ENCODE measurements at places on chromosomes 12 and 14.

DNA sequence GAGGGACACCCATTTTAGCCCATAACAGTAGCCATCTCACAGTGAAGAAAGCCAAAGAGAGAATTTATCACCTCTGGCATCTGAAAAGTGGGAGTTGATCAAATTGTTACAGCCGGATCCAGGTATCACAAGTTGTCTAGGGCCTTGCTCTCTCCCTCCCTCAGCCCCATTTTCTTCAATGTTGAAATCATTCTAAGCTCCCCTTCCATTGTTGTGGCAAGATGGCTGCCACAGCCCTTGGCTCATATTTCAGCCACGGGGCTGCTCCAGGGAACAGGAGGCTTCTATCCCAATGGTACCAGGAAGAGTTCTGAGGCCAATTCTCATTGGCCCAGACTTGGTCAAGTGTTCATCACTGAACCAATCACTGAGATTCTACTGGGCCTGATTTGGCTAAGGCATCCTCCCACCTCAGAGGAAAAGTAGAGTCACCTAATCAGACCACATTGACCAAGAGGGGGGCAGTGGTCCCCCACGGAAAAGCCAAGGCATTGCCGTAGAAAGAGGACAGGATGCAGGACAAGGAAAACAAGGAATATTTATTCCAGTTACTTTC is 106.2 kb downstream of the GPATCH2L start:
- no peak for DNase-seq

DNA sequence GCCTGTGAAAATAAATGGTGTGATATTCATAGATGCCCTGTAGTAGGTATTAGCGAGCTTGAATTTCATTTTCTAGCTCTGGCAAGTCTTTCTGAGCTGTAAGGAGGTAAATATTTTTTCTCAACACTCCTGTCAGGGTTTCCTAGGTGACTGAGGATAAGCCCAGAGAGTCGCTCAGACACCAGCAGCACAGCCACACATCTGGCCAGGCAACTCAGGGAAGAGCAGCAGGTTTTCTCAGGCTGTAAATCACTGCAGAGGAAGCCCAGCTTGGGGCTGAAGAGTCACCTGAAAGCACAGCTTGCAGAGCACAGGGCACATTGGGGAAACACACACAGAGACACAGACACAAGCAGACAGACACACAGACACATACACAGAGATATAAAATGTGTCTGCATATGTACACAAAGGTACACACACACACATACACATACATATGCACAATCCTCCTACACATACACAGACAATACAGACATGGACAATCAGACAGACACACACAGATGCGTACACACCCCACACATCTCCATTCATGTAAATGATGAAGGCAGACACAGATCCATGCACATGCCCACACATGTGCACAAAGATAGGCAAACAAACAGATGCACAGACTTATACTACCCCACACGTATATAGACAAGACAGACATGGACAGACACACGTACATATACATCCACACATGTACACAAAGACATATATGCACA is 232.0 kb upstream of the TMTC1 start:
- DNase-seq, result no peak

GRCh38 chr12:52275686-52276085 is 1.2 kb downstream of the KRT86 start:
- DNase-seq, result no peak

GRCh38 chr12:64814432-64814831 is 10.0 kb upstream of the TBC1D30 start:
- DNase-seq, result no peak

- no peak for DNase-seq
These were observed 56.9 kb downstream of the ACTN1 start for GRCh38 chr14:68922201-68922621.

DNA sequence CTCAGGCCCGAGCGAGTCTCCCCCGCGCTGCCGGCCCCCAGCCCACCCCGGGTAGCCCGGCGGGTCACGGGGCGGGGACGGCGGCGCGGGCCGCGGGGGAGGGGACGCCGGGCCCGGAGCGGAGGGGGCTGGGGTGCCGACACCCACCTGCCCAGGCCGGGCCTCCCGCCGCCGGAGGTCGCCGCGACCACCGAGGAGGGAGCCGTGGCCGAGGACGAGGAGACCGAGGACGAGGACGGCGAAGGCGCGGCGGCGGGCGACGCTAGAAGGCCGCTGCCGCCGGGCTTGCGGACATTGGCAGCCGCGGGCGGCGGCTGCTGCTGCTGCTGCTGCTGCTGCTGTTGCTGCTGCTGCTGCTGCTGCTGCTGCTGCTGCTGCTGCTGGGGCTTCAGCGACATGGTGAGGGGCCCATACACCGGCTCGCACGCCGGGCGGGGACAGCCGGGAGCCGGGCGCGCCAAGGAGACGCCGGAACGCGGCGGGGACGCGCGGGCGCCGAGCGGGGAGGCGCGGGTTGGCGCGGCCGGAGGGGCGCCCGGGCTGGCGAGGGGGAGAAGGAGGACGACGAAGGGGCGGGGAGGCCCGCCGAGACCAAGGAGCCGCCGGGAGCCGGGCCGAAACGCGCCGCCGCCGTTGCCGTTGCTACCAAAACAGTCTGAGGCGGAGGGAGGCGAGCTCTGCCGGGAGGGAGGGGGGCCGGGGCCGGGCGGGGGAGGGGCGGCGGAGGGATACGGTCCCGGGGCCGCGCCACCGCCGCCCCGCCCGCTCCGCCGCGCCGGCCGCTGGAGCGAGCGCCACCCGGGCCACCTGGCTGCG is at the start of gene ATXN2:
TSS of gene ATXN2 (minus strand) at position 679 of the 816 bp plus-strand sequence. CDS start at position 398, 281 bp downstream.
- no peak for DNase-seq

DNA sequence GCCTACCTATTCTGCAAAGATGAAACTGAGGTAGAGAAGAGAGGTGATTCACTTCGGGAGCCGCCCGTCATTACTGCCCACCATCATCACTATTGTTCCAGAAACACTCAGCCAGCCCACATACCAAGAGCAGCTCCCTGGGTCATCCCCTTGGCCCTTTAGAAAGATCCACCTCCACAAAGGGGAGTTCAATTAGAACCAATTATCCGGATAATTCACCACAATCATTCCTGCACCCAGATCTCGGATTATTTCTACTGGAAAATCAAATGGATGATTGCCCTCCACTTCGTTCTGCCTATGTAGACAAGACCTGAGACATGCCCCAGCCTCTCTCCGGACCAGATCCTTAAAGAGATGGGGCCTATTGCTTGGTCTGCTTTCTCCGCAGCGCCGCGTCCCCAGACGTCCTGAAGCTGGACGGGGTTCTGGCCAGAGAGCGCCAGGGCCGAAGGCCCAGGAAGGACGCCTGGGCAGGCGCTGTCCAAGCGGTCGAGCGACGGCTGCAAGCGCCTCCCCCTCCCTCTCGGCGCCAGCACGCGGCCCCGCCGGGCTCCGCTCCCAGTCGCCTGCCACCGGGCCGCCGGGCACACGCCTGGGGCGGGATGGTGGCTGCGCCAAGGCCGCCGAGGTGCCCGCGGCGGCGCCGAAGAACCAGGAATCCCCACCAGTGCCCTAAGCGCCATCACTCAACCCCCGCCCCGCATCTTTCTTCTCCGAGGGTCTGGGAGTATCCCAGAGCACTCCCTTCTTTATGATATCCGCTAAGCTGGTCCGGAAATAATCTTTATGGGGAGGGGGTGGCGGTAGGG is 1.3 kb upstream of the ASCL1 start:
- DNase-seq, result no peak

GRCh38 chr12:90024262-90024661 is 315.6 kb upstream of the ATP2B1 start:
- peak; percentile 57 for DNase-seq

DNA sequence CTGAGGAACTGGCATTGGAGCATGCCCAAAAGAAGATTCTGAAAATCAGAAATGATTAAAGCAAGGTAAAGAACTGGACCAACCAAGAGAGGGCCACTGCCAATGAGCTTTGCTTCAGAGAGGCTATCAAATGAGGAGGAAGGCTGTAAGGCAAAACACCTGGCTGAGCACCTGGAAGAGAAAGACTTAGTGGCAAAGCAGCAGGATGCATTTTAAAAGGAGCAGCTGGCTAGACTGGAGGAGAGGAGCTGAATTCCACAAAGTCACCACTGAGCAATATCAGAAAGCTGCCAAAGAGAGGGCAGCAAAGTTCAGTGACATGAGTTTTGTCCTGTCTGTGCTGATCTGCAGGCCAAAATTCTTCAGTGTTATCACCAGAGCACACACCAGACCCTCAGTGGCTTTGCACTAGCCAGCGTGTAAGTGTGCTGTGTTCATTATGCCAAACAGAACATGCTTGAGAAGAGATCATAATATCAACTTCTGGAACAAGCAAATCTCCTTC is 338.7 kb downstream of the TRHDE start:
- DNase-seq, result no peak

All from AG04449 (cell line).